ENCODE measurements at places on chromosomes 2 and 18.

- no peak for DNase-seq
Measured at GRCh38 chr2:32715391-32715841, 87.6 kb downstream of the TTC27 start.

- no peak for DNase-seq
Measured at GRCh38 chr18:35923939-35924684, 48.4 kb upstream of the RMP24 start.

GRCh38 chr2:73034661-73035375 lies 36.7 kb downstream of the SFXN5 start:
- peak; percentile 65 for DNase-seq

GRCh38 chr2:236082061-236082460 lies 86.1 kb downstream of the GBX2 start:
- DNase-seq, result no peak

All from hematopoietic multipotent progenitor cell treated with erythropoietin and hydrocortisone succinate and interleukin-3 and kit ligand, for 6 days (in vitro differentiated cells).